ENCODE measurements at places on chromosomes 1 and 21.

- DNase-seq = no peak
Measured at GRCh38 chr1:14822493-14822892, 224.0 kb downstream of the KAZN start.

DNA sequence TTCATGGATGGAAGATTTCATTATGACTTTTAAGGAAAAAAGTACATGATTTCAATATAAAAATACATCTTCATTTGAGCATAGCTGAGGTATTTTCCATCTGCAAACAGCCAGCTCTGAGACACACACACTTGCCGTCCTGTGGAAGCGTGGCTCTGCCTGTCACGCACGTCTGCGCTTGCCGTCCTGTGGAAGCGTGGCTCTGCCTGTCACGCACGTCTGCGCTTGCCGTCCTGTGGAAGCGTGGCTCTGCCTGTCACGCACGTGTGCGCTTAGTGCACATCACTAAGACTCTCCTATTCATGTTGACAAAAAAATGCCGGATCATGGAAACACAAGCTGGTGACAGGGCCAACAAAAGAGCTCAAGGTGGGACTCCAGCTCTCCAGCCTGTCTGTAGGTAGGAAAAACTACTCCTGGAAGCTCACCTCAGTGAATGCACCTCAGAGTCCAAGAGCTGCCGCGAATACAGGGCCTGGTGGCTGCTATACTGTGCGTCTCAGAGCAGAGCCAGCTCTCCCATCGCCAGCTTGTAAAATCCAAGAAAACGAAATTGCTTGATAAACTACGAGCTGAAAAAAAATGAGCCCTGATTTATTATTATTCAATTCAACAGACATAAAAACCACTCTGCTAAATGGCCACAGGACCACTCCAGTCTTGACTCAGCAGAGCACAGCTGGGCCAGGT, 69.3 kb downstream of the SLC37A1 start:
- no peak for DNase-seq

- no peak for DNase-seq
Measured at GRCh38 chr1:27006683-27007082, 6.0 kb downstream of the TENT5B start.

DNA sequence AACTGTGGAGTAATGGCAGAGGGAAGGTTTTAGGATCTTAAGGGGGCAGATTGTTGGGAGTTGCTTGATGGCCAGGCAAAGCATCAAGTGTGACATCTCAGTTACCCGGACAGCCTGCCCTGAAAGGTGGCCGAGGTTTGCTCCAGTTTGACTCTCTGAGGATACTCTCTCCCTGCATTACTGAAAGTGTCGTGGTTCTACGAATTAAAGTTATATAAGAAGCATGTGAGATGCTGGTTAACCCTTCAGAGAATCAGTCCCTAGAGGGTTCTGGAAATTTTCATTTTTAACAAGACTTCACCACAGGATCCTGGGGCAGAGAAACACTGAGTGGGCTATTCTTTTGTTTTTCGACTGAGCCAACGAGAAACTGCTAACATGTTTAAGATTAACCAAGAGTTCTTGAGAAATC, 689 bp upstream of the ZNF644 start:
- no peak for DNase-seq

GRCh38 chr1:67850151-67850551, 16.9 kb upstream of the GNG12 start:
- DNase-seq = no peak

- DNase-seq = no peak
Measured at GRCh38 chr1:53536606-53537005, 77.4 kb downstream of the DMRTB1 start.

All from dermis microvascular lymphatic vessel endothelial cell (primary cell).